ENCODE measurements at places on chromosomes 4 and X.

DNA sequence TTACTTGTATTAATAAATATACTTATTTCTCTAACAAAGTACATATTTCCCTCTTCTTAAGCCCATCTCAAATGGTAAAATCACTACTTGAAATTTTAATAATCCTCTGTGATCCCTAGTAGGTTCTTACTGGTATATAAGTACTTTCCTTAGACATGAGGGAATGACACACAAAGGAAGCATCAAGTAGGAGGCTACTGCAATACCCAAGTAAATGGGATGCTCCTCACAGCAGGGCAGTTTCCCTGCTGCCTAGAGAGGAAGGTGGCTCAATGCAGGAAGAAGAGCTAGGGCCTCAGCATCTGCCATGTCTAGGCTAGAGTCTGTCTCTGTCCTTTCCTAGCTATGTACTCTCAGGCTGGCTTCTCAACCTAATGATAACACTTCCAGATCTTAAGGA, 122.1 kb upstream of the DIPK2B start:
- DNase-seq: no peak

DNA sequence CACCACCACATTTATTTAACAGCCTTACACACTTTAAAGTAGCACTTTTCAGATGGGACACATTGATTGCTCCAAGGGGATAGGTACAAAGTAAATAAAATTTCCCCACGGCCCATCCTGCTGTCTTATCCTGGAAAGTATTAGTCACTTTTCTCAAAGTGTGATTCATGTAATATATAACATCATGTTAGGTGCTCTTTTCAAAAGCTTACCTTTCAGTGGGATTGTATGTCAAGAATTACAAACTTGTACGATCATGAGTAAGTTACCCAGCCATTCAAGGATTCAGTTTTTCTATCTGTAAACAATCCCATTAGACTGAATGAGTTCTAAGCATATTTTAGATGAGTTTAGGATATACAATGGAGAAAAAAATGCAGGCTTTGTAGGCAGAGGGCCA, 876.6 kb upstream of the GRID2 start:
- no peak for DNase-seq

DNA sequence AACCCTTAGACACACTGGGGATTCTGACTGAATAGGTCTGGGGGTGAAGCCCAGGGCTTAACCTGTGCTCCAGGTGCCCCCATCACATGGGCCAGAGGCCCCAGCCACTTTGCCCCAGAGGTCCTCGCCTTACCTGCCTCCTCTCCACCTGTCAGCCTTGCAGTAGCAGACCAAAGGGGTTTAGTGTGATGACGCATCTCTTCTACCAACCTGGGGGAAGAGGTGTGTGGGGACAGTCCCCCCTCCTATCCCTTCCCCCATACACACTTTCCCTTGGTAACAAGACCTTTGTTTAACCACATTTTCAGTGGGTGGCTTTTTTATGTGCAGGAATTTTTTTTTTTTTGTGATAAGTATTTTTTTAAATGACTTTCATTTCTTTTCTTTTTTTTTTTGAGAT, 6.3 kb downstream of the CLCN4 start:
- no peak for DNase-seq

DNA sequence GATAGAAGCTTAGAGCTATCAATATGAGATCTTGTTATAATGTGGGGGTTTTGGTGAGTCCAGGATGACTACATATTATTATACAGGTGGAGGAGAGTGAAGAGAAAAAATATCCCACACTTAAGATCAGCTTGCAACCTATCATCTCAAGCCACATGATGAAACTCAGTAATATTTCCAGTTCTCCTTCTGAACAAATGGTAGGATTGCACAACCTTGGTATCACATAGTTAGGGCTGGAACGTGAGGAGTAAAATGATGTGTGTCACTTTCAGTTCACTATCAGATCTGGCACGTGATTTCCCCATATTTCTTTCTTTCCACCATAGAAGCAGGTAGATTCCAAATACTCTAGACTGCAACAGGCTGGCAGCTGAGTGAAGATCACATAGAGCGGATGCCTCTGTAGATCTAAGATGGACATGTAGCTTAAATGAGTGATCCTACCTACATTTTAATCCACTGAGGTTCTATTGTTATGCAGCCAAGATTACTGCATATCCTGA, 150.6 kb upstream of the ANKRD50 start:
- DNase-seq: no peak

GRCh38 chr4:147571036-147571770, 46.0 kb upstream of the TMEM184C start:
- DNase-seq: no peak

DNA sequence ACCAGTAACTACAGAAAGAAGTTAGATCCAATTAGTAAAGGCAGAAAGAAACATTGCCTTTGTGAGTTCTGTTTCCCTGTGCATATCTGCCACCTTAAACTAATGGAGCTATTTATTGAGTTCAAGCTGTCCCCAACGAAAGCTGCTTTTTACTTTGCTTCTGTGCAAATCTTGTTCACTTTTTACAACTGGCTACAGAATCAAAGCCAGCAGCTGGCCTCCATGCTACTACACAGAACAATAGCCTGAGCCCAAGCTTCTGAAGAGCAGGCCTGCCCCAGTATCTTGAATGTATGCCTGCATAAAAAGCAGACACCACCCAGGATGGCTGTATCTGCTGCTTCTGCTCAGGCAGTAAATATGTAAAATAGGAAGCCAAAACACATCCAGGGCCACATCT, 28.1 kb downstream of the ANK2 start:
- no peak for DNase-seq

- DNase-seq: no peak
These were observed 63.3 kb downstream of the AFAP1 start for GRCh38 chr4:7876201-7876875.

GRCh38 chr4:3740256-3740655, 25.9 kb upstream of the ADRA2C start:
- DNase-seq: no peak

Data from stimulated activated CD8-positive, alpha-beta memory T cell treated with anti-CD3 and anti-CD28 coated beads, Interleukin-15, amount 100 ng/mL, for 24 hours (primary cell).